ENCODE measurements at places on chromosomes 12 and 14.

DNA sequence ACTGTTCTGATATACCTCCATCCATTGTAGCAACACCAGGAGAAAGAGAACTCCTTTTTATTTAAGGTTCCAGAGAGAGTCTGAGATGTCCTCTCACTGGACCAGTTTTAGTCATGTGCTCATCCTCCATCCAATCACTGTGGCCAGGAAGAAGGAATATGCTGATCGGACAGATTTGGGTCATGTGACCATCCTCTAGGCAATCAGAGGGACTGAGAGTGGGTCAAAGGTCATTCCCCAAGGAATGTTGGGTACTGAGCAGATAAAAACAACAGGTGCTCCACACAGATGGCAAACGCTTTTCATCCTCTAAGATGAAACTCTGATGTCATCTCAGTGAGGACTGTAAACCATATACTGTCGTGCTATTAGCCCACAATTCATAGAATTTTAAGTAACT, 28.8 kb upstream of the RPH3A start:
- DNase-seq, result no peak

- no peak for DNase-seq
These were observed 111.7 kb downstream of the MYRFL start for GRCh38 chr12:69936766-69937165.

GRCh38 chr12:130806574-130806973, 32.5 kb downstream of the STX2 start:
- DNase-seq, result no peak

GRCh38 chr12:105804591-105805265, 334.0 kb downstream of the NUAK1 start:
- DNase-seq, result no peak

- no peak for DNase-seq
These were observed 6.8 kb downstream of the TTC8 start for GRCh38 chr14:88831284-88831683.

DNA sequence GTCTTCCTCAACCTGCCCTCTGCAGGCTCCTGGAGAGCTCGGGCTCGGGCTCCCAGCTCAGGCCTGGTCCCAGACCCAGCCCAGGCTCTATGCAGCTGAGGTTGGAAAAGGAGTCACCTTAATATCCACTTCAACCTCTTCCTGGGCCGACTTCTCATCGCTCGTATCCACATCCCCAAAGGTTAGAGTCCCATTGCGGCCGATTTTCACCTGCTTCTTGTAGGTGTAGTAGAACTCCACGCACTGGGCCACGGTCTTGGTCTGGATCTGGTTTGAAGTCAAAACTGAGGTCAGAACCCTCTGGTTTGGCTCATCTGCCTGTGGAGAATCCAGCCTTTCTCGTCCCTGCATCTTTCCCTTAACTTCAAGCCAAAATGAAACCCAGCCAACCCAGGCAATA, 8.4 kb upstream of the PNMA1 start:
- no peak for DNase-seq

GRCh38 chr14:67815573-67816225, 691 bp downstream of the ZFYVE26 start:
- no peak for DNase-seq

GRCh38 chr14:104132981-104133380, 5.4 kb upstream of the KIF26A start:
- no peak for DNase-seq
